ENCODE measurements at places on chromosomes 2 and 18.

DNA sequence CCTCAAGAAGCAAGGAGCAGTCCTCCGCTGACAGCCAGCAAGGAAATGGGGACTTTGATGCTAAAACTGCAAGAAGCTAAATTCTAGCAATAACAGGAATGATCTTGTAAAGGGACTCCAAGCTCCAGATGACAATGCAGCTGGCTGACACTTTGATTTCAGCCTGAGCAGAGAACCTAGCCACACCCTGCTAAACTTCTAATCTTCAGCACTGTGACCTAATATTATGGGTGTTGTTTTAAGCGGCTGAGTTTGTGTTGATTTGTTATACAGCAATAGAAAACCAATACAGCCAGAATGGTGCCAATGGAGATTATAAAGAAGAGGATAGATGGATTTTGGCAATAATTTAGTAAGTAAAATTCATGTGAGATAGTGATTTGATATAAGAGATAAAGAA is 196.7 kb upstream of the SPHKAP start:
- no peak for DNase-seq

- no peak for DNase-seq
These were observed 20.8 kb downstream of the RBMS1 start for GRCh38 chr2:160472839-160473251.

DNA sequence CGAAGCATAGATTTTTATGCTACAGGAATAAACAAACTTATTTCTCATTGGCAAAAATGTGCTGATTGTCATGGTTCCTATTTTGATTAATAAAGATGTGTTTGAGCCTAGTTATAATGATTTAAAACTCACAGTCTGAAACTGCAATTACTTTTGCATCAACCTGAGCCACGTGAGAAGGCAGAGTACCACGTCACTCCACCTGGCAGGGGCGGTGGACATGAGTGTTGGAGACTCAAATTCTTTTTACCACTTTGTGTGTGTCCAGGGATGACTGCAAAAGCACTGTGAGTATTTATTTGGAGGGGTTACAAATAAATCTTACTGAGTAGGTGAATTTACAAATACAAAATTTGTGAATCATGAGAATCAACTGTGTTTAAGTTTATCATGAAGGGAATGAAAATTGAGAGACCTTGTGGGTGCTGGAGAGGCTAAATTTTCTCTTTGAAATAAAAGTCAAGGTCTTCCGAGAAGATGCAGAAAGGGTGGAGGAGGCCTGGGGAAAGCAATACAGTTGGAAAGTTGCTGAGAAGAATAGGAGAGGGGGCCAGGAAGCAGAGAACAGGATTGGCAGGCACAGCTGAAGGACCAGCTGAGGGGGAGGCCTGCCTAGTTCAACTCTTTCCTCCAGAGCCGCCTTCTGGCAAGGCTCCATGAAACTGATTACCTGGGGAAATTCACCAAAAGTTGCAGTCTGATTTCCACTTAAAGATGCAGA is 316.4 kb downstream of the MYCN start:
- DNase-seq = no peak

DNA sequence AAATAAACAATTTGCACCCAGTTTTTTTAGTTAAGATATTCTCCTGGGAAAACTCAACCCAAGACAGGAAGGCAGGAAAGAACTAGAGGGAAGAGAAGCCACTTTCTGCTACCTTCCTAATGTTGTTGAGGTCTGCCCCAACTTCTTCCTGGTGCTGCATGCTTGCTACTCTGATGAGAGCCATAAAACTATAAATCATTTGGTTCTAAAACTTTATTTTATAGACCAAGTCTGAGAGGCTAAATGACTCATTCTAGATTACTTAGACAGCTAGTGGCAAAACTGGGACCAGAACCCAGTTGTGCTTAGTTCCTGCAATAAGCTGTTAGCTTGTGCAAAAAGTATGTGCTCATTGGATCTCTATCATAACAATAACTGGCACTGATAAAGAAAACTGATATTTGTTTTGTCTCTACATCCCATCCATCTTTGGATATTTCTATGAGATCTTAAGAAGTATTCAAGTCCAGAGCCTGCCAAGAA is 344.9 kb upstream of the SLC14A2 start:
- no peak for DNase-seq

GRCh38 chr2:221370857-221371211 is 201.3 kb downstream of the EPHA4 start:
- DNase-seq = no peak

DNA sequence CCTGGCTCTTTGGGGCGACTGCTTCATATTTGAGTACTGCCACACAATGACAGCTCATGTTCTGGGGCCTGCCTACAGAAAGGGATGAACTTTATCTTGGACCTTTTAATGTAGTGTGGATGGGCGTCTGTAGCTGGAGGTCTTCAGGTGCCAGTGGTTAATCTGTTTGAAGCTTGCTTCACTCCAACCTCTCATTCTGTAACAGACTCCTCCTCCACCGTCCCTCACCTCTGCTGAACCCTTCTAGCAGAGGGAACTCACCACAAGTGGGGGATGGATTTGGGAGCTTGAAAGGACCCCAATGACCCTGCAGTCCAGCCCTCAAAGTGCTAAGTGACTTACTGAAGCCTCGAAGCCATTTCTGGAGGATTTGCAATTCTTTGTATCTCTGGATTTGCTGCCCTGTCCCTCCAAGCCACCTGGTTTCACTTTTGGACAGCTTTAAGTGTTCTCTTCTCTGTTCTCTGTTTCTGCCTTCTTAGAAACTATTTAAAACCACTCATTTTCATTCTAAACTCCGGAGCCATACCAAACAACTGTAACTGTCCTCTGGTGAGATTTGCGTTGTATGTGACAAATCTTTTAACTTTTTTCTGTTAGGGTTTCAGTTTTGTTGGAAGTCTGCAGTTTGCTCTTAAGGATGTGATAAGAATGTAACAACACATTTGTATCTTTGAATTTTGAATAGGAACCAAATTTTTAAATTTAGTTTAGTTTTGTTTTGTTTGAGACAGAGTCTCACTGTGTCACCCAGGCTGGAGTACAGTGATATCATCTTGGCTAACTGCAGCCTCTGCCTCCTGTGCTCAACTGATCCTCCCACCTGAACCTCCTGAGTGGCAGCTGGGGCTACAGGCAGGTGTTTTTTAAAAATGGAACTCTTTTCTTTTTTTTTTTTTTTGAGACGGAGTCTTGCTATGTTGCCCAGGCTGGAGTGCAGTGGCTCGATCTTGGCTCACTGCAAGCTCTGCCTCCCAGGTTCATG is 37.0 kb upstream of the CASP8 start:
- DNase-seq = no peak

DNA sequence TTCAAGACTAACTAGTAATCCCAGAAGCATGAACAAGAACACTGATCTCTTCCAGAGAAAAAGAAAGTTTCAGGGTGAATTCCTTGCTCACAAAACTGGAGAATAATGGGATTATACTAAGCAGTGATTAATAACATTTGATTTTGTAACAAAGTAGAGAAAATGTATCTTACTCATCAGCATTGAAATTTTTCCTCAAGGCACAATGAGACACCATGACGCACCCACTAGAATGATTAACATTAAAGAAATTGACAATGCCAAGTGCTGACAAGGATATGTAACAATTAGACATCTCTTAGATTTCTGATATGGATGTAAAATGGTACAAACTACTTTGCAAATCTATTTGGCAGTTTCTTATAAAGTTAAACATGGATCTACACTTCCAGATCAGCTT is 101.1 kb upstream of the EPHA4 start:
- no peak for DNase-seq

- no peak for DNase-seq
These were observed 36.5 kb downstream of the ST3GAL5 start for GRCh38 chr2:85852152-85852840.

DNA sequence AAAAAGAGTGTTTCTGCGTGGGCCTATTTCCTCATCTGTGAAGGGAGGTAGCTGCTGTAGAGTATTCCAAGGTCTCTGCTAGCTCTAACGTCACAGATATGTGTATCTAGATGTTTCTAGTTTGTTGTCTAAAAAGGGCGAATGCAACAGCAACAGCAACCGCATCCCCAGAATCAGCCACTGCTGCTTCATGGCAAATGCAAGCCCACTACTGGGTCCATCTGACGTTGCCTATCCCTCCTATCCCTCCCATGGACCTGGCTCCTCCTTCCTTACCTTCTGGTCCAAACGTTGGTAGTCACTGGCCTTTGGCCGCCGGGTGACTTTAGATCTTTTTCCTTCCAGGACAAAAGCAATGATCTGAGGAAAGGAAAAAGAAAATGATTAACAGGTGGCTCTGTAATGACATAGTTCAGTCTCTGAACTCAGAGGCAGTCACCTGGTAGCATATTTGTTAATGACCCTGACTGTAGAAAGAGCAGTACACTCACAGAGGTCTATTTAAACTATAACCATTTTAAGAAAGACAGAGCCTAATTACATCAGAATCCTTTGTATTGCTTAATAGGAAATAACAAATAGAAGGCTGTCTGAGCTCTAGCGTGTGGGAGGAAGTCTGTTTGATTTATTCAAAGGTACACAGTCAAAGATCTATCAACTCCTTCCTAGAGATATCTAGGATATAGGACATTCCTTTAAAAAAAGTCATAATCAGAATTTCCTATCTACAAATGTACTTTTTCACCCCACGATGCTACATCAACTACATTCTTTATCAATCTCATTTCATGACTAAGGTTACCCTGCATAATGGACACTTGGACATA is 2.9 kb downstream of the TGOLN2 start:
- DNase-seq = no peak

GRCh38 chr2:11097038-11097720 is 58.1 kb upstream of the SLC66A3 start:
- no peak for DNase-seq
